ENCODE measurements at places on chromosomes 5 and 9.

- no peak for DNase-seq
Observed at GRCh38 chr9:20805766-20806165, 121.7 kb downstream of the FOCAD start.

DNA sequence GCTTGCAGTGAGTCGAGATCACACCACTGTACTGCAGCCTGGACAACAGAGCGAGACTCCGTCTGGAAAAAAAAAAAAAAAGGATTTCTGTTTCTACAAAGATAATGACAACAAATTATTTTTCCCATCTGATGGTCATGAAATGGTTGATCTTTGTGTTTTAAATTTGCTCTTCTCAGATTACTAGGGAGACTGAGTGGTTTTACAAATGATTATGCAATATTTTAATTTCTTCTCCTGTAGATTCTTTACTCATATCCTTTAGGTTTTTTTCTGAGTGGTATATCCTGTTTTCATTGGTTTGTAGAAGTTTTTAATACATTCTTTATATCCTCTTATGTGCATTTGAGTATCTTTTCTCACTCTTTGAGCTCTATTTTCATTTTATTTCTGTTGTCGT is 20.6 kb upstream of the AUH start:
- DNase-seq, result no peak

- peak; percentile 21 for DNase-seq
Observed at GRCh38 chr9:136052991-136053756, 41.9 kb downstream of the NACC2 start.

DNA sequence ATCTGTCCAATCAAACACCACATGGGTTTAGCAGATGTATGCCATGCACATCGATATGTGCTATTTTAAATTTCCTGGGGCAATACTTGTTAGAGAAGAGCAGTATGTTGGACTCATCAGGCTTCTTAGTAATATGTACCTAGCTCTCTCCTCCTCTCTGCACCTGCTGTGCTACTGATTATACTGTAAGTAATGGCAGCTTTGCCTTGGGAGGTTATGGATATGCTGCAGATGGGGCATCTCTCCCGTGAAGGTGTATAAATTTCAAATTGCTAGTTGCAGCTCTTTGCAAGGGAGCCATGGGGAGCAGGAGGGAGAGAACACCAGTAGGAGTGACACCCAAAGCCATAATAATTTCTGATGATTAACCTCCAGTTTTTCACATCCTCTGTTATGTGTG is 101.5 kb downstream of the SPATA31D1 start:
- no peak for DNase-seq

GRCh38 chr5:131384173-131384572 is 120.3 kb downstream of the CDC42SE2 start:
- no peak for DNase-seq

DNA sequence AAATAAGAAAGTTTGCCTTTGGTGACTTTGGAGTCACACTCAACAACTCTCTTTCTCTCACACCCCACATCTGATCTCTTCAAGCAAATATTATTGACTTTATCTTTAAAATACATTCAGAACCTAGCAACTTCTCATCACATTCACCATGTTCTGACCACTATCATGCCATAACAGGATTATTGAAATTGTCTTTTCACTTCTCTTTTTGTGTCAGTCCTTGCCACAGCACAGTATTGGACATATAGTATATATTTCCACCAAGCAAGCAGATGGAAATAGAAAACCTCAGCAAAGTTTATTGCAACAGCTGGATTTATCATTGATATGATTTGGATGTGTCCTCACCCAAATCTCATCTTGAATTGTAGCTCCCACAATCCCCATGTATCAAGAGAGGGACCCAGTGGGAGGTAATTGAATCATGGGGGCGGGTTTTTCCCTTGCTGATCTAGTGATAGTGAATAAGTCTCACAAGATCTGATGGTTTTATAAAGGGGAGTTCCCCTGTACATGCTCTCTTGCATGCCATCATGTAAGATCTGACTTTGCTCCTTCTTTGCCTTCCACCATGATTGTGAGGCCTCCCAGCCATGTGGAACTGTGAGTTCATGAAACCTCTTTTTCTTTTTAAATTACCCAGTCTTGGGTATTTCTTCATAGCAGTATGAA is 26.9 kb upstream of the ITGA1 start:
- no peak for DNase-seq

GRCh38 chr5:90871391-90871991 is 312.9 kb downstream of the ADGRV1 start:
- no peak for DNase-seq

DNA sequence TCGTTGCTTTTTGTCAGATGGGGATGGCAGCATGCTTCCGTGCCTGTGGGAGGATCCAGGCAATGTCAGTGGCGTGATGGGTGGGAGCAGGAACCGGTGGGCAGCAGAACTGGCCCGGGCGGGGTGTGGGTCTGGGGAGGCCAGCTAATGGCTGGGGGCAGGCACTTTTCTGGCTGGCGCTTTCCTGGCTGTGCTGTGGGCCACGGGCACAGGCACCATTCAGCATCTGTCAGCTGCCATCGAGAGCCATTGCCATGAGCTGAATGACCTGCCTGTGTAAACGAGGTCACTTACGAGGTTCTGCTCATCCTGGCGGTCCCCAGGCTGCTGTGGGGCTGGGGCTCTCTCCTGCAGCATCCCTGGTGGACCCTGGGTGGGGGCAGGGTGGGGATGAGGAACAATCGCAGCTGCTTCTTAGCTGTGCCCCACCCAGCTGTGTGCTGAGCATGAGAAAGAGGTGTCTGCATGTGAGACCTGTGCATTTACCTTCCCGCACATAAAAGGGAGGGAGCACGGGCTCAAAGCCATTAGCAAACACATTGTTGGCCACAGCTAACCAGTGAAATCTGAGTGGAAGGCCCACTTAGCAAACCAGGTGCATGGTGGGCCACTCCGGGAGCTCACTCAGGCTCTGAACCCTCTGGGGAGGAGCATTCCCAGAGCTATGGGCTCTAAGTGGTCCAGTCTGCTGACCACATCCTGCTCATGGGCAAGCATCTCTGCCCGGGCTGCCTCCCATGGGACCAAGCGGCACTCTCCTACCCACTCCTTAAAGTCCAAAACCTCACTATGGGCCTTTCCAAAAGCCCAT is 41.3 kb upstream of the OLFM1 start:
- DNase-seq, result no peak

- no peak for DNase-seq
Observed at GRCh38 chr5:72390836-72391235, 70.7 kb downstream of the PTCD2 start.

DNA sequence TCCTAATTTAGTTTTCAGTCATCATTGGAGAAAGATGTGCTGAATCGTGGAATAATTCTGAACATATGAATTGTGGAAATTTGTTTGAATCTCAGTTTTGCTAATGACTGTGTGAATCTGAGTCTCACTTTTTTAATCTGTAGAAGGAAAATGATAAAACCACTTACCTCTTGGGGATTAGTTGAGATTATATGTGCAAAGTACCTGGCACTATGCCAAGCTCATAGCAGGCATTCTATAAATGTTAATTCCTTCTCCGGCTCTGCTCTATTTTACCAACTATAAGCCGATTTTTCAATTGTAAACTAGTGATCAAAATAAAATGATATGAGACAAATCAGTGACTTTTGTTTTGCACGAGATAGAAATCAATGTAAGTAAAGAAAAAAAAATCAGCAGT is 290.8 kb downstream of the TRPM3 start:
- no peak for DNase-seq

DNA sequence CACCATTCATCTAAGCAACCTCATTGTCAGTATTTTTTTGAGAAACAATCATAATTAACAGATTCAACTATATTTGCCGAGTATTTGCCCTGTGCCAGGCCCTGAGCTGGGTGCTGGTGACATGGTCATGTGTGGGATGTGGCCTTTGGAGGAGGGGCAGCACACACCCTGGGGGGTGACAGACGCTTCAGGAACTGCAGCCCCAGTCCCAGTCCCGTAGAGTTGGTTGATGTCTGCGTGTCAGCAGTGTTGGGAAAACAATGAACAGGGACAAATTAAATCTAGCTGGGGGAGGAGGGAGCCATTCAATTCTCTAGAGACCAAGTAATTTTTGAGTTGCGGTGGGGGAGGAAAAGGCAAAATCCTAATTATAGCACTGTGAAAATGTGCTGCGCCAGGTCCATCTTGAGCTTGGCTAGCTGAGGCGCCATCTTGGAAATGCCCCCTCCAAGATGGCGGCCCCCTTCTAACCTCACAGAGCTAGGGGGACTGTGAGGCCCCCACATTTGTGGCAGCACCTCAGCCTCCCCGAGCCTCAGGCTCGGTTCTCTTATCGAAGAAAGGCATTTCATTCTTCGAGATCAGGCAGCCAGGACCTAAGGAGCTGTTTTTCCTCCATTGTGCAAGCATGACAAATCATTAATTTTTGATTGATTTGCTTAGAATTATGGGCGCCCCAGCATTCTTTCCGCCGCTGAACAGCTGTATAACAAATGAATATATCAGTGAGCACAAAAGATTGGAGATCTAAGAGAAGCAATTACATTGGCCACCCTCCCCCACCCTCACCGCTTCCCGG is 87.8 kb downstream of the ZNF618 start:
- DNase-seq, result no peak

- DNase-seq, result no peak
Observed at GRCh38 chr9:130872093-130872492, 24.5 kb downstream of the QRFP start.

DNA sequence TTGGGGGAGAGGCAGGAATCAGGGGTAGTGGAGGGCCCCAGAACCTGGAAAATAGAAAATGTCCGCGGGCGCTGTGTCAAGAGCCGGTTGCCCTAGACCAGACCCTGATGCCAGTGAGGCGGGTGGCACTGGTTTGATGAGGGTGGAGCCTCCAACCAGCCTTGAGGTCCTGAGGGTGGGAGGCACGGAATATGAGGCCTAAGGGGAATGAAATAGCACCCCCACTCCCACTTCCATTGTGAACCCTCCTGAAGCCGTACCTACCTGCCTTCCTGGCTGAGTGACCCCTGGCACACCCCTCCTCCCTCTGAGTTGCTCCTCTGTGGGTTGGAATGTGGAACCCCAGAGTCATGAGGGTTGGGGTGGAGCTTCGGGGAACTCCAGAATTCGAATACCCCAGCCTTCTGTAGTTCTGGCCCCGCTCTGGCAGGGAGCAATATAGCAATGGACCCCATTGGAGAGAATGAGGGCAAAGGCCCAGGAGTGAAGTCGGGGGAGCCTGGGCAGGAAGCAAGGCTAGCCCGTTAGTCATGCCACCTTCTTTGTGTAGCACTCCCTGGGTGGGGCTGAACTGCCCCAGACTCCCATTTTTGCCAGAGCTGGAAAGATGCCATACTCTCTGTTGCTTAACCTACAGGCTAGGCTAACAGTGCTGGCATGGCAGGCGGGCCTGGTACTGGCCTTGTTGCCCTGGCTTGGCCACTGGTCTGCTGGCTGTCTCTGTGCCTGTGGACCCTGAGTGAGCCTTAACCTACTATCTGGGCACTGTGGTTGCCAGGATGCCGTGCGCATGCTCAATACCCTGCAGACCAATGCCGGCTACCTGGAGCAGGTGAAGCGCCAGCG is 1.0 kb downstream of the FPGS start:
- peak; percentile 54 for DNase-seq

- no peak for DNase-seq
Observed at GRCh38 chr9:113640418-113640817, 176.9 kb downstream of the RGS3 start.

DNA sequence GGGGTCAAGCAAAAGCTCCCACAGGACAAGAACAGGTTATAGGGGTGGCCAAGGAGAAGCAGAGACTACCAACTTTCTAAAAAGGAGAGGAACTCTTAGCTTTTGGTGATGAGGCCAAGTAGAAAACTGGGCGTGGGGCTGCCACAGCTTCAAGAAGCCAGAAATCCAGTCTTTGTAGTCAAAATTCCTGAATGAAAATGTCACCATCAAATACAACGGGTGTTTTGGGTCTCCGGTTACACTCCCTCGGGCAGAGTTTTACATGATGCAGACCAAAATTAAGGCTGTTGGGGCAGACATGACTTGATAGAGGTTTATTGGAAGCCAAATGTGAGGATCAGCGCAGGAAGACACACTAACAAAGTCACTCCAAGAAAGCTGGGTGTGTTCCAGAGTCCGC is 29.4 kb upstream of the N4BP3 start:
- DNase-seq, result no peak

- peak; percentile 51 for DNase-seq
Observed at GRCh38 chr5:90434116-90434714, 24.7 kb upstream of the CETN3 start.

GRCh38 chr5:107153283-107153682 is 517.5 kb downstream of the EFNA5 start:
- no peak for DNase-seq

DNA sequence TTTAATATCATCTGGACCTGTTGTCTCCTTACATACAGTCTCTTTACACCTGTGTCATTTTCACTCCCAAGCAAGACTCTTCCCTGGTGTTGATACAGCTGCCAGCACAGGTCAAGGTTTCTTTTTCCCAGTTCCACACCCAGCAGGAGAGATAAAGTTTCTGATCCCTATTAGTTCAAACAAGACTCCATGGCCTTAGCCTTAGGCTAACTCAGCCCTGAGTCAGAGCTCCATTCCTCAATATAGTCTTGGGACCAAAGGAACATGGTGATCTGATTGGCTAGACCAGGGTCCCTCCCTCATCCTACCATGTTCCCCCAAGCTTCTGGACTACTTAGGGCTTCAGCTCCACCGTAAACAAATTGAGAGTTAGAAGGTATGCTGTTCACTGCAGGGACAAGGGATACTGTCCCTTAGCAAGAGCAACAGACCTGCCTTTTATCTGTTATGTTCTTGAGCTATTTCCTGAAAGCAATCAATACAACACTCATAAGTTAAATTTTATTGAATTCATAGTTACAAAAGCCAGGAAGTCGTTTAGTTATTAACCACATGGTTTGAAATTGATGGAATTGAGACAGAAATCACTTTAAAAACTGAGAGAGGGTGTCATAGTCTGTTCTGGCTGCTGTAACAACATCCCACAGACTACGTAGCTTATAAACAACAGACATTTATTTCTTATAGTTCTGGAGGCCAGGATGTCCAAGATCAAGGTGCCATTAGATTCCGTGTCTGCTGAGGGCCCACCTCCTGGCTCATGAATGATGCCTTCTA is 20.5 kb downstream of the SLC1A1 start:
- DNase-seq, result no peak

GRCh38 chr5:38695021-38695958 is 138.8 kb upstream of the LIFR start:
- no peak for DNase-seq

GRCh38 chr9:27194401-27195091 is 85.5 kb downstream of the TEK start:
- DNase-seq, result peak; percentile 54

Data from ACHN (cell line).